Right forelimb (tissue), 1 donor: ENCODE measurements at places on chromosomes 12 and 14.

GRCh38 chr12:3150931-3151835 is 74.0 kb downstream of the TSPAN9 start:
- DNase-seq: peak; percentile 78

DNA sequence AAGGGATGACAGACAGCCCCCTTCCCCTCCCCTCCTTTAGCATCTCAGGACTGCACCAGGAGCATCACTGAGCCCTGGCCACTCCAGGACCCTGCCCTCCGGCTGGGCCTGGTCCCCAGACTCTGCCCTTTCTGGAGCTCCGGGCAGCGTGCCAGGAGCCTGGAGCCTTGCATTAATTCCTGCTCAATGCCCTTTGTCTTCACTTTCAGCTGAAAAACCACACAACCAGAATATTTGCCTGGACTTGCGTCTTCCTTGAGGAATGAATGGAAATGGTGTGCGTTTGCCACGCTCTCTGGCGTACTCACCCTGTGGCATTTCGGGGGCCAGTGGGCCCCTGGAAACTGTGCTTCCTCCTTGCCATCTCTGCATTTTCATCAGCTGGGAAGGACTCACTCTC is 8.5 kb upstream of the RFLNA start:
- DNase-seq: no peak

DNA sequence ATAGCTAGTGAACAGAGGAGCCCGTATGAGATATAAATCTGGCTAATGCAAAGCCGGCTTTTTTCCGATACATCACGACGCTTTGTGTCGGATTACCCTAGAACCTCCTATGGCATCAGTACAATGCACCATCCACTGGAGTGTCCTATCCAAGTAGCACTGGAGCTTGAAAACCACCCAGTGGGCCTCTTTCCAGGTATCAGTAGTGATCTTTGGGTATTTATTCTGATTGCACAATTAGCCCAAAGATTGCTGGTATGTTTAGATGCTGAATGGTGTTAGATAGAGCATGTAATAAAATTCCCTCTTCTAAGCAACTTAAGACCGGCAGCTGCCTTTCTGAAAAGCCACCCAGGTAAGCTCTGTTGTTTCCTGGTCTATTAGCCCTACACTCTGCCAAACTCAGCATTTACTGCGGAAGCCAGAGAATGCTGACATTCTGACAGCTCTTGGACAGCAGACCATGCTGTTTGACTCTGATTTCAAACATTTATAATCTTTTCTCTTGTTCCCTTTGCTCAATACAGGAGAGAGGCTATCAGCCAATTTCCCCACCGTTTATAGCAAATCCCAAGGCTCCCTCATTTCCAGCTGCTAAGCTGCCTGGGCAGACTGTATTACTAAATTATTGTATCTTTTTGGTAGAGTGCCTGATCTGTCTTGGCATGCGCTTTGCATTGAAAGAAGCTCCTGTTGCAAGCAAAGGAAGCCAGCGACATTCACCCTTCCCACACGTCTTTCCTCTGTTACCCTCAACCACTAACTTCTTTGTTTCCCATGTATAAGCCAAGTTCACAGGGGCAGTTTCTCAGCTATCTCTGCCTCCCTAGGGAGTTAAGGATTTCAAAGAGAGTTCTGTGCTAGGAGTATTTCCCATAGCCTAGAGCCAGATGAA is 388.3 kb upstream of the GARIN6 start:
- peak; percentile 37 for DNase-seq

- DNase-seq: no peak
These were observed 341.0 kb downstream of the ZFP36L1 start for GRCh38 chr14:68451696-68452373.

DNA sequence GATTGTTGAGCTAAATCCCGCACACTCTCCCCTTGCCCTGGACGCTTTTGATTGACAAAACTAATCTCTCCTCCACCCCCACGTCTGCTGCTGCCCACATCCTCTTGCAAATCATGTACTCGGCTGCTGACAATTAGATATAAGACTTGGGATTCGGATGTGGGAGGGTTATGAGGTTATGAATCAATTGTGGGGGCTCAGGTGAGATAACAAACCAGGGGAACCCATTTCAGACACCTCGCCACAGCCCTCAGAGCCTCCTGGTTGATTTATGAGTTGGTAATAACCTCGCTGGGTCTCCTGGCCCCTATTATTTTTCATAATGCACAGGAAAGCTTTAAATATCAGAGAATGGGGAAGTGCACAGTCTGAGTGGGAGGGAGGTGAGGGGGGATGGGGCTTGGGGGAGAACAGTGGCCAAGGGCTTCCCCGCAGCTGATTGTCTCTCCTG is 449.9 kb downstream of the DPF3 start:
- no peak for DNase-seq

DNA sequence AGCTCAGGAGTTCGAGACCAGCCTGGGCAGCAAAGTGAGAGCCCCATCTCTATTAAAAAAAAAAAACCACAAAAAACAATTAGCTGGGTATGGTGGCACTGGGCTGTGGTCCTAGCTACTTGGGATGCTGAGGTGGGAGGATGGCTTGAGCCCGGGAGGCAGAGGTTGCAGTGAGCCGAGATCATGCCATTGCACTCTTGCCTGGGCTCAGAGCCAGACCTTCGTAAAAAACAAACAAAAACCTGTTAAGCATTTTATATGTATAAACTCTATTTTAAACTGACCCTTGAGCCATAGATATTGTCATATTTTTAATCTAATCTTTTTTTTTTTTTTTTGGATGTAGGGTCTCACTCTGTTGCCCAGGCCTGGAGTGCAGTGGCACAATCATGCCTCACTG is 35.7 kb downstream of the DNM1L start:
- no peak for DNase-seq
